ENCODE measurements at places on chromosomes 7 and 10. TPM values are rescaled to one million over a fixed set of nuclear protein-coding genes. Genes with fewer than 3 reads are reported as not detected.

GRCh38 chr7:17083392-17084165, 201.8 kb upstream of the AGR3 start:
- H3K4me3 ChIP-seq: no peak overlapping the region
- no peaks in the 10 kb centered on the region for H3K36me3 ChIP-seq
- DNase-seq: no peak
- no peaks in the 10 kb centered on the region for H3K4me1 ChIP-seq
- H3K27ac ChIP-seq: no peak overlapping the region

- H3K27me3 ChIP-seq: no peaks in the 10 kb centered on the region
- no peak overlapping the region for H3K4me3 ChIP-seq
- H3K27ac ChIP-seq: no peak overlapping the region
- no peaks in the 10 kb centered on the region for H3K36me3 ChIP-seq
- DNase-seq: no peak
Observed at GRCh38 chr7:11648980-11649379, 183.0 kb downstream of the THSD7A start.

DNA sequence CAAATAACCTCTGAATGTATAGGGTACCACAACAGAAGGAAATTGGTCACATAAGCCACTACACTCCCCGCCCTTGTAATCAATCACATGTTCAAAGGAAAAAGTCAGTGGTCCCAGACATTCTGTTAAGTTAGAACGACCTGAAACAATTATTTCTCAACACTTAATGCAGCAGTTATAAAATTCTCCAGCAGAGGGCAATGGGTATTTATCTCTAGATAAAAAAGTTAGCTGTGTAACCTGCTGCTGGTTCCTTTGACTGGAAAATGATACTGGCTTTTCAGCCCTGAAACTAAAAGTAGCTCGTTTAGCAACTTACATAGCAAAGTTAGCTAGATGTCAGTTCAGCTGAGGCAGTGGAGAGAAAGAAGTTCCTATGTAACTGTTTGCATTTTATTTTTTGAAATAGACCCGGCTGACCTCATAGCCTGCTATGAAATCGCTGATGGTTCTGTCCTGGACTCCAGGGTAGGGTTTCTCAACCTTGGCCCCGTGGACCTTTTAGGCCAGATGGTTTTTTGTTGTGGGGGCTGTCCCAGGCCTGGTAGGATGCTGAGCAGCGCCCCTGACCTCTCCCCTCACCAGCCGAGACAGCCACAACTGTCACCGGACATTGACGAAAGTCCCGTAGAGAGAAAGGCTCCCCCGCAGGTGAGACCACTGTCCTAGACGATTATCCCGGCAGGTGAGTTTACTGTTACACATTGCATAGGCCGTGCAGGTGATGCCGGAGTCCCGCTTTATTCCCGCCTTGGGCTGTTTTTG, 40.2 kb upstream of the PROSER2 start:
- no peaks in the 10 kb centered on the region for H3K36me3 ChIP-seq
- no peaks in the 10 kb centered on the region for H3K4me1 ChIP-seq
- DNase-seq: peak; percentile 58
- no peak overlapping the region for H3K4me3 ChIP-seq
- peaks cover 14% of the 10 kb centered on the region for H3K27me3 ChIP-seq

DNA sequence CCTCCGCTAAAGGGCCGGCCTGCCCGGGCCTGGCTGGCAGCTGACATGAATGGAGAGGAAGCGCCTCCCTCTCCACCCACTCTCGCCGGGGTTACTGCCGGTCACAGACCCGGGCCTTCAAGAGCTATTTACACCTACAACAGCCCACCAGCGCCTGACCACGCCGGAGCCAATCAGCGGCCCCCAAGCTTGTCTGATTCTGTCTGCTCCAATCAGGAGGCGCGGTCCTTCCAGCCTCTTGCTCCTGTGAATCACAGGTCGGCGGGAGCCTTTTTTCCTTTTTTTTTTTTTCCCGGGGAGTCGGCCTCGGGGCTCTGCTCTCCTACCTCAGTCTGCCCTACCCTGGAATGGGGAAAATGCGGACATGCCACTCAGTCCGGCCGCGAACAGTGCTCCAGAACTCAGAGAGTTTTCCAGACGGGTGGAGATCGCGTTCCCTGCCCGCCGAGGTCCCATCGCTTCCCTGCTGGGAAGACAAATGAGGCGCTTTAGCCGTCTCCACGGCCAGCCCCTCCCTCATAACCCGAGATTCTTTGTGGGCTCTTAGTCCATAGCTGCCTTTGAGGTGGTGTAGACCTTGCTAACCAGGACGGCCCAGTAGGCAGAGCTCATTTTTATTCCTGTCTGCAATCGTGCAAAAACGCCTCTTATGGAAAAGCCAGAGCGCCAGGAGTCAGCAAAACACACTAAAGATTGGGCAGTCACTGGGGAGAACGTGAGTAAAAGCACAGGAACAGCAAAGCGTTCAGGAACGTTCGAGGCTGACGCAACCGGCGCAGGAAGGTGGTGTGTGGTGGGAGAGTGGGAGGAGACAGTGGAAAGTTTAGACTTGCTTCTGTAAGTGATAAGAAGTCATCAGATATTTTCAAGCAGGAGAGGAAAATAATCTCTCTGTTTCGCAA, 26.5 kb downstream of the SCD start:
- no peaks in the 10 kb centered on the region for H3K27me3 ChIP-seq
- peak overlapping the region; percentile 96 for H3K27ac ChIP-seq
- peaks cover 19% of the 10 kb centered on the region for H3K4me1 ChIP-seq
- DNase-seq: peak; percentile 99

GRCh38 chr10:22765660-22766547, 51.5 kb upstream of the PIP4K2A start:
- H3K4me1 ChIP-seq: no peaks in the 10 kb centered on the region
- no peak overlapping the region for H3K27ac ChIP-seq
- no peaks in the 10 kb centered on the region for H3K36me3 ChIP-seq
- H3K4me3 ChIP-seq: no peak overlapping the region

DNA sequence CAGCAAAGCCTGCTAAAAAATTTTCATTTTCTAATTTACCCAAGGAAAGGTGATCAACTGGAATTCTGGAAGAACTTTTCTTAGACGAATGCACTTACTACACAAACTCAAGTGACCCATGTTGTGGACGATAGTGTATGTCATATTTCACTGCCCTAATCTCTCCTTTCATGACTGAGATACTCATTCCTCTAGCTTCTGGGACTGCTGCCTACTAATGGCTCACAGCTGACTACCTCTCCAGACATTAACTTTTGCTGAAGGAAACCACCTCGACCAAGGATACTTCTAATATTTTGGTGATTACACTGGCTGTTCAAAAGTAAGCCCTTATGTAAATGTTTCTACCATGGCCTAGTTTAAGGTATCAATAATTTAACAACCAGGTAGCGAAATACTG, 959.9 kb upstream of the GHITM start:
- DNase-seq: no peak
- H3K36me3 ChIP-seq: no peaks in the 10 kb centered on the region
- H3K4me3 ChIP-seq: no peak overlapping the region
- no peaks in the 10 kb centered on the region for H3K4me1 ChIP-seq

- H3K27me3 ChIP-seq: no peaks in the 10 kb centered on the region
- peaks cover 4% of the 10 kb centered on the region for H3K4me1 ChIP-seq
- peak; percentile 33 for DNase-seq
Observed at GRCh38 chr10:17782921-17783665, 26.1 kb upstream of the MRC1 start.

DNA sequence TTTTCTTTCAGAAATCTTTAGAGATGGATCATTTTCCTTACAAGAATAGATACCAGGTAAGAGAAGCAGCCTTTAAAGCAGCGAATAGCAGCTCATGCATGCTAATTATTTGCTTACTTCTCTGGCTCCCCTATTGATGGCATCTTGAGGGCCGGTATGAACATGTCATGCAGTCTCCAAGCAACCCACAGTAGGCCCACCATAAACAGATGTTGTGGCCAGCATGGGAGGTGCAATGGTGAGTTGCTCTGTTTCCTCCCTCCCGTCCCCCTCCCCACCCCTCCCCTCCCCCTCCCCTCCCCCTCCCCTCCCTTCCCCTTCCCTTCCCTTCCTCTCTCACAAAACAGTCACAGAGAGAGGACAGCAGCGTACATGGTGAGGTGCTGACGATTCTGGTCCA, 9.7 kb upstream of the ZNF273 start:
- no peak for DNase-seq
- H3K4me3 ChIP-seq: no peak overlapping the region
- peaks cover 32% of the 10 kb centered on the region for H3K27me3 ChIP-seq
- no peaks in the 10 kb centered on the region for H3K36me3 ChIP-seq
- H3K27ac ChIP-seq: no peak overlapping the region

DNA sequence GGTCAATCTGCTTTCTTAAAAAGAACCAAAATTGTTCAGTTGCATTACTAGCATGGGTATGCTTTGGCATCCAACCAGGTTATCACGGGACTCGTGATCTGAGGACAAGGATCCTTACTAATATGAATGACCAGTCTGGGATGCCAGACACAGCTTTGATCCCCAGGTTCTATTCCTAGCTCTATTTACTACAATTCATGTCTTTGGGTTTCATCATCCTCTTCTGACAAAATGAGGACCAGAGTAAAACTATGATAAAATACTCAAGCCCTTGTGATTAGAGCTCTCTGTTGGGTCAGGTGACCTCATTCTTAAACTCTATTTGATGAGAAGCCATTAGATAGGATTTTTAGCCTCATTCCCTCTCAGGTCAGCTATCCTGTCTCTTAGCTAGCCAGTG, 119.8 kb downstream of the SLC25A13 start:
- no peaks in the 10 kb centered on the region for H3K36me3 ChIP-seq
- H3K4me3 ChIP-seq: no peak overlapping the region
- DNase-seq: no peak
- H3K27ac ChIP-seq: no peak overlapping the region
- H3K27me3 ChIP-seq: no peaks in the 10 kb centered on the region
- peaks cover 2% of the 10 kb centered on the region for H3K4me1 ChIP-seq

GRCh38 chr7:98870121-98870651, 372 bp upstream of the TMEM130 start:
- DNase-seq: peak; percentile 50
- H3K4me3 ChIP-seq: peak overlapping the region; percentile 62
- H3K27me3 ChIP-seq: peaks cover 12% of the 10 kb centered on the region
- H3K4me1 ChIP-seq: peaks cover 7% of the 10 kb centered on the region
- H3K27ac ChIP-seq: no peak overlapping the region

- no peaks in the 10 kb centered on the region for H3K36me3 ChIP-seq
- no peak for DNase-seq
- no peak overlapping the region for H3K4me3 ChIP-seq
- no peaks in the 10 kb centered on the region for H3K4me1 ChIP-seq
- H3K27ac ChIP-seq: no peak overlapping the region
Observed at GRCh38 chr10:75598998-75599397, 167.6 kb downstream of the LRMDA start.

GRCh38 chr7:70142247-70142932, 544.1 kb downstream of the AUTS2 start:
- no peak overlapping the region for H3K4me3 ChIP-seq
- H3K27ac ChIP-seq: no peak overlapping the region
- no peak for DNase-seq

DNA sequence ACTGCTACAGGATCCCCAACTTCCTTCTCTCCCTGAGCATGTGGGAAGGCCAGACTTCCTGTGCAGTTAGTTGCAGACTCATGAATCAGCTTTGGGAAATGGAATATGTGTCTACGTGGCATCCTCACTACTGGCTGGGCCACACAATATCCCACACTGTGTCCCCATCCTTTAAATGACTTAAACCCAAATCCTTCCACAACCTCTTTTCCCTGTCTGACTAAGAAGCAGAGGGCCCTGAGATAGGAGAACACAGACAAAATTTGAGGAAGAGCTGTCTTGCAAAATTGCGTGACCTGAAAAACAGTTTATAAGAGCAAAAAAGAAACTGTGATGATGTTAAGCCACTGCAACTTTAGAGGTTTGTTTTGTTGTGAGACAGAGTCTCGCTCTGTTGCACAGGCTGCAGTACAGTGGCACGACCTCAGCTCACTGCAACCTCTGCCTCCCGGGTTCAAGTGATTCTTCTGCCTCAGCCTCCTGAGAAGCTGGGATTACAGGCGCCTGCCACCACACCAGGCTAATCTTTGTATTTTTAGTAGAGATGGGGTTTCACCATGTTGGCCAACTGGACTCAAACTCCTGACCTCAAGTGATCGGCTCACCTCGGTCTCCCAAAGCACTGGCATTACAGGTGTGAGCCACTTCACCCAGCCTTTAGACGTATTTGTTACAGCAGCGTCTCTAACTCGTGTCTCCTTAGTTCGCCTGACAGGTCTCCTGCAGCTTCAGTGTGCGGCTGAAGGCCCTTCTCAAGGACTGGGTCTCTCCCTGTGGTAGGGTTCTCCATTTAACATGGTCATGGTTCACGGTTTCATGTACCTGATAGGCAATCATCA, 46.9 kb upstream of the SFMBT2 start:
- no peaks in the 10 kb centered on the region for H3K27me3 ChIP-seq
- H3K4me3 ChIP-seq: no peak overlapping the region
- DNase-seq: no peak

- H3K27me3 ChIP-seq: peaks cover 17% of the 10 kb centered on the region
- no peaks in the 10 kb centered on the region for H3K36me3 ChIP-seq
- 0 out of 2 replicates have a peak, but pooled peaks cover 2% of the 10 kb centered on the region for H3K4me1 ChIP-seq
Observed at GRCh38 chr10:15374156-15374555, 3.1 kb upstream of the FAM171A1 start.

- H3K27me3 ChIP-seq: no peaks in the 10 kb centered on the region
- H3K4me3 ChIP-seq: no peak overlapping the region
- no peaks in the 10 kb centered on the region for H3K4me1 ChIP-seq
- no peak for DNase-seq
Observed at GRCh38 chr7:144474363-144474762, 70.9 kb upstream of the NOBOX start.

DNA sequence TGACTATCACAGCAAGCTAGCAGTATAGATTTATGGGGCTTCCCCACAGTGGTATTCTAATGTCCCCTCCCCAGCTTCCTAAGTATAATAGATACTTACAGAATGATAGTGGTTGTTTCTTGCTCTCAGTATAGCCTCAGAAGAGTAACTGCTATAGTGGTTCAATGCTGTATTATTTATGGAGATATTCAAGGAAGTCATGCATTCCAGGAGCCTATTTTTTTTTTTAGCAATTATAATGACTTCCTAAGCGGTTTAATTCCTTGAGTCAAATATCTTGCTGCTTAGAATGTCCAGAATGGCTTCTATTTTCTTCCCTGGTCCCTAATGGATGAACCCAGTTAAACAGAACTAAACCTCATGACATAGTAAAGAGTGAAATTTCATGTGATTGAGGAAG, 451.5 kb upstream of the SEMA3D start:
- no peak for DNase-seq
- H3K4me3 ChIP-seq: no peak overlapping the region
- H3K27ac ChIP-seq: no peak overlapping the region
- H3K36me3 ChIP-seq: no peaks in the 10 kb centered on the region
- no peaks in the 10 kb centered on the region for H3K27me3 ChIP-seq
- H3K4me1 ChIP-seq: no peaks in the 10 kb centered on the region

Gene CCL24
- not detected for total RNA-seq

Gene UNCX
- not detected for total RNA-seq

Gene AGR2
- total RNA-seq: not detected

Gene HOXA3
- total RNA-seq: 0.90 TPM

Gene PTER
- total RNA-seq: 6.9 TPM

Gene BNIP3
- 252 TPM for total RNA-seq

Gene SGCE
- total RNA-seq: 36.4 TPM

Gene GDF2
- total RNA-seq: not detected

Gene CCDC136
- total RNA-seq: 8.3 TPM

Gene CPN1
- not detected for total RNA-seq

Gene CTAGE6
- 0.18 TPM for total RNA-seq

Gene NEBL
- under 0.01 TPM for total RNA-seq

Gene NPFFR1
- not detected for total RNA-seq

Gene RAMP3
- not detected for total RNA-seq
